Activated T-cell treated with anti-CD3 and anti-CD28 coated beads, Interleukin-2, amount 50 U/mL, for 72 hours (primary cell): ENCODE measurements at places on chromosomes 16 and 17. TPM values are rescaled to one million over a fixed set of nuclear protein-coding genes. Genes with fewer than 3 reads are reported as not detected.

B3GNT9 gene
- total RNA-seq = 5.7 TPM

ESRP2 gene
- 0.63 TPM for total RNA-seq

NUBP2 gene
- total RNA-seq = 50.1 TPM

DHRS7C gene
- not detected for total RNA-seq

PIK3R5 gene
- 43.0 TPM for total RNA-seq
